ENCODE measurements at places on chromosomes 3 and 15.

DNA sequence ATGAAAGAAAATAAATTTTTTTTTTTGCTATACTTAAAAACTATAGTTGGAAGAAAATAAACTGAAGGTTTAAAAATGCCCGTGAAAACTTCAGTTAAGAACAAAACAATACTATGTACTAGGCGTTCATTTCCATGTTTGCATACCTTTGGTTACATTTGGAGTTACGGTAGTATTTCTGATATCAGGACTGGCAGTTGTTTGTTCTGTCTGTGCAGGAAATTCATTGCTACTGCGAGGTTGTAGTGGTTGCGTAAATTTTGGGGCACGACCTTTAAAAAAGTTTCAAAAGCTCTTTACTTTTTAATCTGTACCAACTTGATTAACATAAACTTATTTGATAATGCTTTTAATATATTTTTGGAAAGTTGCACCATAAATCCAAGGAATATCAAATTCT lies 47.9 kb downstream of the ST3GAL6 start:
- DNase-seq = no peak

- DNase-seq = no peak
Observed at GRCh38 chr3:87575550-87575949, 299.2 kb upstream of the POU1F1 start.

DNA sequence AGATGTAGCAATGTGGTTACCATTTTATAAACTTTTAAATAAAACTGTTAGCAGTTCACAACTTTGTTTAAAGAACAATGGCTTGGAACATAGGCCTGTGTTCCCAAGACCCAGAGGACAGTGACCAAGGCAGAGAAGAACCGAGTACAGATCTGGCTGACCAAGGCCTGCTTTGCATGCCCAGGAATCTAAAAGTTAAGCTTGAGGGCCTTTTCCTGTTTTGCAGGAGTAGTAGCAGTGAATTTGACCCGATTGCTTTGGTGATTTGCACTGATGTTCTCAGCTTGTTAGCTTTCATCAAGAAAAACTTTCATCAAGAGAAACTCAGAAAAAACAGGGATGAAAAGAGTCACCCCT lies 9.9 kb downstream of the FILIP1L start:
- DNase-seq = no peak

- no peak for DNase-seq
Observed at GRCh38 chr3:102018551-102018950, 169.2 kb downstream of the NFKBIZ start.

GRCh38 chr3:32175607-32176197 lies 62.8 kb upstream of the CMTM8 start:
- DNase-seq = no peak

DNA sequence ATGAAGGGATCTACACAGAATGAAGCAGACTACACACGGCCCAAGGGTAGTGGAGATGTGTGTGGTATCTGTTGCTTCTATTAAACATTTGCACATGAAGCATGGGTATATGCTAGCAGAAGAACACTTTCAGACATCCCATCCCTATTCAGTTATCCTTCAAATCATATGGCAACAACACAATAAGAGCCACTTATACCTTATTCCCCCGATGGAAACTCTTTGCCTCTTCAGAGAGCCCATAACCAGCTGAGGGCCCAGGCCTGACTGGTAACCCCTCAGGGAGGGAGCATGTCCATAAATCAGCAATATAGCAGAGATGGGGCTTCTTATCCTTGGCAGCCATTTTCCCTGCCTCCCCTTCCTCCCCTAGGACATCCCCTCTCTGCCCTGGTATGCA lies 210.6 kb downstream of the FHIT start:
- DNase-seq = no peak

- DNase-seq = no peak
Observed at GRCh38 chr3:9846931-9847488, 3.2 kb upstream of the RPUSD3 start.

- DNase-seq = no peak
Observed at GRCh38 chr3:193344486-193344885, 34.1 kb downstream of the ATP13A5 start.

DNA sequence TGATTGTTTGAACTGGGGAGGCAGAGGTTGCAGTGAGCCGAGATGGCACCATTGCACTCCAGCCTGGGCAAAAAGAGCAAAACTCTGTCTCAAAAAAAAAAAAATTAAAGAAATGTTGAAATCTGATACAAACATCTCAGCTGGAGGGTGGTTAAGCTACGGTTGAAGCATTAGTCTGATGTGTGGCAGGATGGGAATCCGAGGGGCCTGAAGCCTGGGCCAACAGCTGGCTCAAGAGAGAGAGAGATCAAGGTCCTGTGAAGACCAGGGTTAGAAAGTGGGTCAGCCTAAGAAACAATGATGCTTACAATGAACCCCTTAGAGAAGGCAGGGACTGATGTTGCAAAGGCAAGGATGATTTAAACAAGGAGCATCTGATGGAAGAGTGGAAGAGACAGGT lies 69.8 kb downstream of the CD200R1L start:
- DNase-seq = no peak

DNA sequence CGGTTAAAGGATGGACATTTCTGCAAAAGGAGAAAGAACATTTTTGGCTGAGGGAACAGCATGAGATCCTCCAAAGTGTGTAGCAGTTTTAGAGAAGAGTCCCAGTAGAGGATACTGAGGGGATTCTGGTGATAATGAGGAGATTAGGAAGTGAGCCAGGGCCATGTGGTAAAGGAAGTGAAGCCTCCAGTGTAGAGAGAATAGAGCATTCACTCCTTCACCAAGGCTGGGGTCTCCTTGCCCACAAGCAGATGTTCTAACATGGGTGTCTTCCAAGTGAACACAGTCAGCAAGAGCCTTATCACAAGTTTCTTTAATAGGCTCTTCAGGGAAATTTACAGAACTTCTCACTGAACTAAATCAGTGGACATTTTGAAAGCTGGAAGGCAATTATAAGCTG lies 173.7 kb downstream of the SSR3 start:
- no peak for DNase-seq

- no peak for DNase-seq
Observed at GRCh38 chr15:85795337-85796305, 896 bp upstream of the KLHL25 start.

- DNase-seq = no peak
Observed at GRCh38 chr3:149701206-149701976, 43.6 kb upstream of the WWTR1 start.

DNA sequence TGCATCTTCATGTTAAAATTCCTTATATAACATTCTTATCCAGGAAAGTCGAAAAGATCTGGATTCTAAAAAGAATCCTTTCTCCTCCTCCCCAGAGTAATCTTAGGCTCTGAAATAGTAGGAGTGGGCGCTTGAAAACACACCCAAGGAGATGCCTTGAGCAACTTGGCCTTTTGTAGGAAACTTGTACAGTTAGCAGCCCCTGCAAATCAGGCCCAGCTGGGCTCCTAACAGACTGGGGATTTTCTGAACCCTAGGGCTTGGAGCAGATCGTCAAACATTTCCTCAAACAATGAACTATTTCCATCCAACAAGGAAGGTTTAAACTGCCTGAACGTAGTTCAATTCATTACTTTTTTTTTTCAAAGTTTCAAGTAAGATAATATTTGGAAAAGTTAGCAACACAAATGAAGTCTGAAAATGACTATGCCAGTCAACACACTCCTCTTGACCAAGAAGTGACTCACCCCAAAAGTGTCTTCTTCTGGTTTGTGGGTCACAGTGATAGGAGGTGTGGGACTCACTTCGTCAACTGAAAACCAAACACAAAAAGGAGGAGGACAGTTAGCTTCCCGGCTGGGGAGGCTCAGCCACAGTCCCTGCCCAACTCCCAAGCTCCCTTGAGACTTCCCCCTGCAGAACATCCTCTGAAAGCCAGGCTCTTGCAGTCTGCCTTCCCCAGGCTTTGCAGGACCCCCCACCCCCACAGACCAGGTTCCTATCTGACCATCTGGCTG lies 129.7 kb downstream of the NTRK3 start:
- DNase-seq = no peak

GRCh38 chr3:187822402-187822801 lies 77.1 kb upstream of the BCL6 start:
- DNase-seq = no peak

DNA sequence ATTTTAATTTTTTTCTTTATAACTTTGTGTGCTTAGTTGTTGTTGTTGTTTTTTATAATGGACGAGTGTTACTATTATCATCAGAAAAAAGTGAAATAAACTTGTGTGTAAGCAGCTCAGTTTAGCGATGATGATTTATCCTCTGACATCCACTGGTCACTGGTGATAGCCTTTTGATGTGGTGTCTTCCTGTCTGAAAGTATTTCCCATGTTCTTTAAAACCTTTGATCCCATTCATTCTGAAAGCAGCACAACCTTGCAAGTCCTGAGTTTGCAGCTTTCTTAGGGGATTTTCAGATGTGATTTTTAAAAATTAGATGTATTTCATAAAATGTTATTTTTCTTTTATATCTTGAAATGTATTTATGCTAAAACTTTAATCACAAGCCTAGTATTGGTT lies 85.9 kb upstream of the ZPLD1 start:
- no peak for DNase-seq

GRCh38 chr3:22526266-22526837 lies 676.8 kb upstream of the UBE2E2 start:
- no peak for DNase-seq

DNA sequence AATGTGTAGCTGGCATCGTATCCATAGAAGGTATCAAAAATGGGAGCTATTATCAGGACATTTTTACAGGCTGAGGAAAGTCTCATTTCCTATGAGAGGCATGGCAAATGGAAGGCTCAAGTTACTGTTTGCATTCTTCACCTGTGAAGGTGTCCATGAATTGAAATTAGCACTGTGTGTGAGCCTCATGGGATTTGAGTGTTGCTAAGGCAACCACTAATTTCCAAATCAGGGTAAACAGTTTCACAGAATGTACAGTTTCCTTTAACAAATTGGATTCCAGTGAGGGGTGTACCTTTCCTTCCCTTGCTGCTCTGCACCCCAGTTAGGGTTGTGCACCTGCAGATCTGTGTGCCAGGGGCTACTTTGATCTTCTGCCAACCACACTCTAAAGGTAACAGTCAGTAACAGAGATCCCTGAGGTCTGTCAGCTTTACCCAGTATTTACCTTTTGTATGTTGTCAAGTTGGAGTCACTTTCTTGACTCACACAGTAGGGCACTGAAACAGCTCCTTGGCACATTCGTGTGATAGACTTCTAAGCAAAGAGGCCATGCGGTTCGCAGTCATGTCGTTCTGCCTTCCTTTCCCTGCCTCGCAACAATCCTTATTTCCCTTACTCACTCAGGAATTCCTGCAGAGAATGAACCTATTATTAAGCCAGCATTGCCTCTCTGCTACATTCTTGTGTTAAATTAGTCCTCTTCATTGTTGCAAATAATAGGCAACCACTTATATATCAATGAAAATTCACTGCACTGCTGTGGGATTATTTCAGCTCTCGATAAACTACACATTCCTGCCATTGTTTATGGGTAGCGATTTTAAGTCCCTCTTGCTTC lies 129.8 kb upstream of the GBE1 start:
- DNase-seq = no peak

DNA sequence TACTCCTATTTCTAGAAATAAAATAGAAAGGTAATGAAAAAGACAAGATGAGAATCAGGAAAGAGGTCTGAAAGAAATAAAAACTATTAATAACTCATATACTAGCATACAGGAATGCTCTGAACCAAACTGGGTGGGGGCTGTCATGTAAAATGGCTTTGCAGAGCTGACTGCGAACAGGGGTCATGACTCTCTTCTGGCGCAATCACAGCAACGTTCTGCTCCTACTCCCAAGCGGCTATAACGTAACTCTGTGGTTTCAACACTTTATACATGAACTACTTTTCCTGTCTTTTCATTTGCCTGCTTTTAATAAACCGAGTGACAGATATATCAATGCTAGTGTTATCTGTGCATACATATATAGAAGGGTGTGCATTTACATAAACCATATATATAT lies 116.7 kb downstream of the DLG1 start:
- no peak for DNase-seq

- no peak for DNase-seq
Observed at GRCh38 chr3:13095408-13095937, 22.2 kb upstream of the IQSEC1 start.

DNA sequence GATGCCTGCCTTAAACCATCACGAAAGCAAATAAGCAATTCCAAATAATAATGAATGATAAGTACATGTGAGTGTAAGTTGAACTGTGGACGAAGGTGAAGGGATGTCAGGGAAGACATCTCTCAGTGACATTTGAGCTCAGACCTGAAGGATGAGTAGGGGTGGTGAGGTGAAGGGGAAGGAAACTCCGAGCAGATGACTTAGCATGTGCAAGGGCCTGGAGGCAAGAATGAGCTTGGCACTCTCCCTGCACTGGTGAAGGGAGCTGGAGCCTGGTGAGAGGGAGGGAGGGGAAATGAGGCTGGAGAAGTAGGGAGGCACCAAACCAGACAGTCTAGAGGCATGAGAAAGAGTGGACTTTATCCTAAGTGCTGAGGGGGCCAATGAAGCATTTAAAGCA lies 84.3 kb downstream of the MTHFS start:
- no peak for DNase-seq

- DNase-seq = no peak
Observed at GRCh38 chr3:69385723-69386555, at the start of gene FRMD4B. Gene FRMD4B (minus strand): TSS chr3:69386088. CDS start chr3:69385989, 99 bp downstream.

DNA sequence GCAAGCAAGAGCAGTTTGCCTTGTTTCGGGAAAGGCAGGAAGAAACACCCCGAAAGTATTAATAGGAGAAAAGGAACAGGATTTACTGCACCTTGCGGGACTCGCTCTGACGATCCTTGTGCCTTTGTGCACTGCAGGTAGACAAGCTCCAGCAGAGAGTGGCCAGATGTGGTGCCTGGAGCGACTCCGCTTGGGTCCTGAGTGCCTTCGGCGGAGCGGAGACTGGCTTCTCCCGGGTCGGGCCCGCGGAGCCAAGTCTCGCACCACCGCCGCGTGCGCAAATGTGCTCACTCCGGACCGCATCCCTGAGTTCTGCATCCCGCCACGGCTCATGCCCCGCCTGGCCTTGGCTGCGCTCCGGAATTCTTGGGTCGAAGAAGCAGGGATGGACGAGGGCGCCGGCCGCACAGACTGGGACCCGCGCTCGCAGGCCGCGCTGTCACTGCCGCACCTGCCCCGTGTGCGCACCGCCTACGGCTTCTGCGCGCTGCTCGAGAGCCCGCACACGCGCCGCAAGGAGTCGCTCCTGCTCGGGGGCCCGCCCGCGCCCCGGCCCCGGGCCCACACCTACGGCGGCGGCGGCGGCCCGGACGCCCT lies 769 bp downstream of the C2CD4A start:
- peak; percentile 10 for DNase-seq

GRCh38 chr3:165545059-165545458 lies 292.2 kb downstream of the BCHE start:
- no peak for DNase-seq

- no peak for DNase-seq
Observed at GRCh38 chr15:43408789-43409188, 37.9 kb downstream of the TUBGCP4 start.
